ENCODE measurements at places on chromosomes 7 and 10.

DNA sequence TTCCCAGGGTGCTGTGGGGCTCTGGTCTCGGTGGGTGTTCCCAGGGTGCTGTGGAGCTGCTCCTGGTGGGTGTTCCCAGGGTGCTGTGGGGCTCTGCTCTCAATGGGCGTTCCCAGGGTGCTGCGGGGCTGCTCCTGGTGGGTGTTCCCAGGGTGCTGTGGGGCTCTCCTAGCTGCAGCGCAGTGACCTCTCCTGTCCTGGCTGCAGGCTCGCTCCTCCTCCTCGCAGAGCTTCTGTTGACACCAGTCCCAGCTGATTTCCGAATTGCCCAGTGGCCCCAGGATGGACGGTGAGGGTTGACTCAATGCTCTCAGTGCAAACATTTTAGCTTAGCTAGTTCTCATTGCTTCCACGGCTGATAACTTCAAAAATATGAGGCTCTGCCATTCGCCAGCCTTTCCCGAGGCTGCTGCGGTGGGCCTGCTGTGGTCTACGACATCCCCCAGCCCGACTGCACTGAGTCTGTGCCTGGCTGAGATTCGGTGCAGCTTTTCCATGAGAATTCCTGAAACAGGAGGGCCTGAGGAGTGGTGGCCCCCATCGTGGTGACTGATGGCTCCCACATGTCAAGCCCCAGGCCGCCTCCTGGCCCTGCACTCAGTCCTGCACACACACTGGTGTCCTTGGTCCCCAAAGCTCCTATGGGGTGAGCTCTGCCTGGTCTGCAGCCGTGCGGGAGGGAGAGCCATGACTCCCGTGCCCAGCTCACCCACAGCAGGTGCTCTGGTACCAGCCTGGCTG is 58.3 kb upstream of the NKX6-2 start:
- no peak for DNase-seq

GRCh38 chr7:63043657-63044543 is 954.7 kb upstream of the ZNF722 start:
- no peak for DNase-seq

DNA sequence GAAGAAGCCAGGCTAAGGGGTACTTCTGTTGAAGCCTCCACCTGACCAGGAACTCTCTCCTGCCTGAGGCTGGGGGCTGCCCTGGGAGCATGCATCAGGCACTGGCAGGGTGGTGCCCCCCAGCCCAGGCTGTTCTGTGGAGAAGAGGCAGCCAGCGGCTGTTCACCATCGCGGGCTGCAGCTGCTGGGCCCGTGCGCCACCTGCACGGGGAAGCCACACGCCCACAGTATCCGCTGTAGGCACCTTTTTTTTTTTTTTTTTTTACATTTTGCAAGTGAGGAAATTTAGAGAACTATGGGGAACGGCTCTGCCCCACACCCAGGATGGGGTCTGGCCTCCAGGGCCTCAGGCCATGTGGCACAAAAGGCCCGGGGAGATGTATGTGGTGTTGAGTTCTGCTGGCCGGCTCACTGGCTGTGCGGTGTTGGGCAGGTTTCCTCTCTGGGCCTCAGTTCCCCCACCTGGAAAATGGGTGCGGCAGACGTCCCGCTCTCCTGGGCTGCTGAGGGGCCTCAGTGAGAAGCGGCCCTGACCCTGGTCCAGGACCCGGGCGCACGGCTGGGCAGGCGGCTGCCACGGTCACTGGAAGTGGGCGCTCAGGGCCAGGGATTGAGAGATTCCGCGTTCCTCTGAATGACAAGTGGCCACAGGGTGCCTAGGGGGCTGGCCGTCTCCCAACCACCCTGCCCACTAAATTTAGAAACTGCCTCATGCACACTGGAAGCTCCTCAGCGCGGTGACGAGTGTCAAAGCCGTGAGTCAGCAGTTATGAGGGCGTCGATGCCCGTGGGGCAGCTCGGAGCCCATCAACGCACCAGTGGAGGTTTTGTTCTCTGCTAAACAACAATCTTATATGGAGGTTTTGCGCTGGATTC is 8.8 kb upstream of the INTS1 start:
- DNase-seq, result no peak

- no peak for DNase-seq
Measured at GRCh38 chr10:7258948-7259523, 151.8 kb downstream of the SFMBT2 start.

DNA sequence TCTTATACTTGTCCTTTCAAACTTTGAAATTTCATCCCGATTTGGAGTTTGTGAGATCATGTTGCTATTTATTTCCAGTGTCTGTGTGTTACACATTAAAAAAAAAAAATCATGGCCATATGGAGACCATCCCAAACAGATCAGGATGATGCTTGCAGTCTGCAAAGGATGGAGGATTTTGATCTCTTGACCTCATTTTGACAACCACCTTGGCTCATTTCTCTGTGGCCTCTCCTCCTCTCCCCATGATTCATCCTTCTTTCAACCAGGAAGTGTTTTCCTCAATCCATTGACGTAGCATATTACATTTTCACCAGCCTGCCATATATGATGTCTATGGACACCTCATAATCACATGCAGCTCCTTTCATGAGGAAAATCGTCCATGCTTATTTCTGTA is 68.9 kb upstream of the INSYN2A start:
- DNase-seq, result no peak

GRCh38 chr10:16909961-16910792 is 93.0 kb upstream of the RSU1 start:
- no peak for DNase-seq

DNA sequence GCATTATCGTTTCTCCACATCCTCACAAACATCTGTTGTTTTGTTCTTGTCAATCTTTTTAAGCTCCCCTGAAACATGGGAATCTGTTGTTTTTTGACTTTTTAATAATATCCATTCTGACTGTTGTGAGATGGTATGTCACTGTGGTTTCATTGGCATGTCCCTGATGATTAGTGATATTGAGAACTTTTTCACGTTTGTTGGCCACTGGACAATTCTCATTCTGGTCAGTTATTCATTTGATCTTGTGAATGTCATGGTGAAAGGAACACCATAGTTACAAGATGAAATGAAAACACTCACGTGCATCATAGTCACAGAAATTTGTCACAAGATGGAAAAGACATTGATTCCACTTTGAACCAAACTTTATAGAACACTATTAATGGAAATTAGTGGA is 20.5 kb upstream of the SGCE start:
- no peak for DNase-seq

Measured in retina (tissue), 1 donor.